ENCODE measurements at places on chromosomes 16 and 17.

GRCh38 chr17:75105126-75106080, 4.4 kb upstream of the ARMC7 start:
- no peak for DNase-seq

- DNase-seq, result no peak
Observed at GRCh38 chr16:54633943-54634362, 296.7 kb upstream of the IRX5 start.

- no peak for DNase-seq
Observed at GRCh38 chr17:77698903-77699623, 259.4 kb upstream of the TNRC6C start.

DNA sequence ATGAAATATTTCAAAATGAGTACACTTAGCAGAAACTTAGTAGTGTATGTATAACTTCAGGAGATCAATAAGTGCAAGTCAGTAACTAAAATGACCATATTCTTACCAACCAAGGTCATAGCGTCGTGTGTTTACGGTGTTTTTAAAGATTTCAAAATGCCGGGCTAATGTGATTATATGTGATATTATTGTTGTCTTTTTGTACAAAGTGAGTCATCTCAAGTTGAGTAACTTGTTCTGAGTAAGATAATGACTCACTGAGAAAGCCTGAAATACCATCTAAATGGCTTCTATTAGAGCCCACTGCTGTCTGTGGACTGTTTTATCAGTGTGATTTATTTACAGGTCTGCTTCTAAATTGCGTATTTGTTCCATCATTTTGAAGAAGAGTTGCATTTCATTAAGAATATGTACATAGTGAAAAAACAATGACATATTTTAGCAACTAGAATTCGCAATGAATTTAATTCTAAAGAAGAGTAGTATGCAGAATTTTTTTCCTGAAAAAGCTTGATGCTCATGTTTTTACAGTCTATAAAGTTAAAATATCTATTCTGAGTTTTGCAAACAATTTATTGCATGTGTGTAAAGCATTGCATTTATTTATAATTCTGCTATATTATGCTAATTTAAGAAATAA, 12.7 kb downstream of the KRT12 start:
- no peak for DNase-seq

DNA sequence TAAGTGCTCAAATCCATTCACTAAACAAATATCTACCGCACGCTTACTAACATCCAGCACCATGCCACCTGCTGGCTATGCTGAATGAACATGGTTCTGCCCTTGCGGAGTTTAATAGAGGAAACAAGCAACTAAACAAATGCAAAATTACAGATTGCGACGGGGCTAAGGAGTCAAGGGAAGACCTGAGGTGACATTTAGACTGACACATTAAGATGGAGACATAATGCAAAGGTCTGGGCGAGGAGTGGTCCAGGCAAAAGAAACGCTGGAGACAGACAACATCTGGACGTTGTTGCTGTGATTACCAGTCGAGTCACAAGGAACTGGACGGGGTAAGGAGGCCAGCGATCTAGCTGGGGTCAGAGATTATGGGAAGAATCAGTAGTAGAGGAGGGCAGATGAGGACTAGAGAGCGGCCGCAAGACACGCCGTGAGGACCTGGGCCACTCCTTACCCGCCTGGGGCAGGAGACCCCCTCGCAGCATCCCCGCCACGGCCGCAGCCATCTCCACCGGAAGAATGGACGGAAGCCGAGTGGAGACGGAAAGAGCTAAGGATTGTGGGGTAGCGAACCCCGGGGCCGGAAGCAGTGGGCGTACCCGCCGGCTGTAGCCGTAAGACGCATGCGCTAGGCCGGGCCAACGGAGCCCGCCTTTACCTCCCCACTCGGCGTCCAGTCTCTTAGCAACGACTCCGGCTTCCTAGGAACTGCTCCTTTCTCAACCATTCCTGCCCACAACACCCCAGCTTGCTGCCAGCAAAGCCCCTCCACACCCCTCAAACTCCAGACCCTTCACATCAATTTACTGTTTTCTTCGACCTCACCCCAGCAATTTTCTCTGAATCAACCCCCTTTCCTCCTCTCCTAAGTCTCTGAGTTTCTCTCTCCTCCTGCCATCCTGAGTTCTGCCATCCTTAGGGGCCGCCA, at the start of the genes LRRC46 and MRPL10:
LRRC46 (plus strand) TSS at position 668 of the 931 bp plus-strand sequence. CDS start 320 bp downstream, outside the sequence.
MRPL10 (minus strand) TSS at position 539 of the 931 bp plus-strand sequence; CDS start at position 509, 30 bp downstream.
- peak; percentile 88 for DNase-seq

- DNase-seq, result no peak
Observed at GRCh38 chr16:31713945-31714902, 159.4 kb upstream of the ZNF267 start.

- DNase-seq, result no peak
Observed at GRCh38 chr17:44374306-44375195, 10.9 kb upstream of the FAM171A2 start.

GRCh38 chr16:66409156-66409555, 17.9 kb upstream of the BEAN1 start:
- DNase-seq, result no peak

- peak; percentile 62 for DNase-seq
Observed at GRCh38 chr17:56594320-56595107, 1.0 kb downstream of the NOG start.

GRCh38 chr16:14672403-14672971, 21.6 kb downstream of the PLA2G10 start:
- DNase-seq, result no peak

- no peak for DNase-seq
Observed at GRCh38 chr16:66023481-66023880, 343.0 kb upstream of the CDH5 start.

- no peak for DNase-seq
Observed at GRCh38 chr16:10776280-10776679, 32.6 kb downstream of the NUBP1 start.

DNA sequence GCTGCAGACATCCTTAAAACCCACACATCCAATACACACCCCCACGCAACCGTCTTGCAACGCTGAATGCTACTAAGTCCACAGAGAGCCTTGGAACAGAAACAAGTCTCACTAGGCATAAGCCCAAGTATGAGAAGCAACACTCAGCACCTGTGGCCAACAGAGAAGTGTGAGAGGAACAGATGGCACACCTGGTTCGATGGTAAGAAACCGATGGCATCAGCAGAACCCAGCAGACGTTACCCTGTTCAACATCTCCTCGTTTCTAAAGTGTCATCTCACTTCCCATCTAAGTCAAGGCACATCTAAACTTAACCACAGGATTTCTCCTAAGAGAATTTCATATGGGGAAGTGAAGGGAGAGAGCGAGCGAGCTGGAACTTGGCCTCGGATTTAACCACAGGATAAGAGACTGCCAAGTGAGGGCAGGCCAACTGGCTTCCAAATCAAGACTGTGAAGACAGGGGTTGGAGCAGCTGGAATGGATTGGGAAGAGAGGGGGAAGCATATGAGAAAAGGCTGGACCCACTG, 41.0 kb downstream of the NXPH3 start:
- DNase-seq, result no peak

DNA sequence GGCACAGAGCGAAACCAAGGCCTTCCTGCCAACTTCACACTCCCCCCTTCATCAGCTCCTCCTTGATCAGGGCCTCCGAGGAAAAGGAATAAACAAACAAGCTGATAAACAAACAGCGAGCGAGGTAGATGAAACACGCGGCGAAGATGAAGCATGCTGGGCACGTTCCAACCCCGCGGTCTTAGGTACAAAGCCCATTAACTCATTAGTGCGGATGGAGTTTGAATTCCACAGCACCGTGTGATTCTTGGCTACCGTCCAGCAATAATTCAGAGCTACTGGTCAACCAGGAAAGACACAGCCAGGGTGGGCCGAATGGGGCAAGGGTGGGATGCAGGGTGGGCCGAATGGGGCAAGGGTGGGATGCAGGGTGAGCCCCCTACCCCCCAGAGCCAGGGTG, 67.3 kb downstream of the RBFOX3 start:
- DNase-seq, result no peak

DNA sequence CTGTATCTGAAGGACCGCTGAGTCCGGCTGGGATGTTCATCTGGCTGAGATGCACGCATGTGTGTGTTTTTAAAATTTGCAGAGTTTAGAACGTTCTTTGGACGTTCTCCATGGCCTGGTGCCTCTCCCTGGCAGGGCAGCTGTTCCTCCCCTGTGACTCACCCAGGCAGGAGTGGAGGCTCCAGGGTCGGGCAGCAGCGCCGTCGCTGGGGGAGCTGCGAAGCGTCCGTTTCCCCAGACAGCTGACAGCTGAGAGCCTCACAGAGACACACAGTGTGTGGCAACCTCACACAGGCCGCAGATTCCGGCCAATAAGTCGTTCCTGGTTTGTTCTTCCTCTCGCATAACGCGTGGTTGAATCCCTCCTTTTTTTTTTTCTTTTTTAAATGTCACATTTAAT, 80.6 kb downstream of the OR1D5 start:
- no peak for DNase-seq

DNA sequence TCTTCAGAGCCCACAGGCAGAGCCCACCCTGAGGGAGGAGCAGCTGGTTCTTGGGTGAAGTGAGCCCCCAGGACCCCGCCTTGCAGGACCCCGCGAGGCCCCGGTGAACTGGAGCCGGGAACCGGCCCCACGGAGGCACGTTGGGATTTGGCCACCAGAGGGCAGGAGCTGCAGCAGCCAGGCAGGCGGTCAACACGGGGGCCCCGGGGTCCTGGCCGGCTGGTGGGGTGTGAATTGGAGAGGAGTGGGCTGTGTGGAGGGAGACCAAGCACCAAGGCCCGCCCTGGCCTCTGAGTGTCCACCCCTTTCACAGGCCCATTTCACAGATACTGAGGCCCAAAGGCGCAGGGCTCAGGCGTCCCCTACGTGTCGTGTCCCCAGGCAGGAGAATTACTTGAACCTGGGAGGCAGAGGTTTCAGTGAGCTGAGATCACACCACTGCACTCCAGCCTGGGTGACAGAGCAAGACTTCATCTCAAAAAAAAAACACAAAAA, 2.2 kb downstream of the DPEP1 start:
- DNase-seq, result no peak

DNA sequence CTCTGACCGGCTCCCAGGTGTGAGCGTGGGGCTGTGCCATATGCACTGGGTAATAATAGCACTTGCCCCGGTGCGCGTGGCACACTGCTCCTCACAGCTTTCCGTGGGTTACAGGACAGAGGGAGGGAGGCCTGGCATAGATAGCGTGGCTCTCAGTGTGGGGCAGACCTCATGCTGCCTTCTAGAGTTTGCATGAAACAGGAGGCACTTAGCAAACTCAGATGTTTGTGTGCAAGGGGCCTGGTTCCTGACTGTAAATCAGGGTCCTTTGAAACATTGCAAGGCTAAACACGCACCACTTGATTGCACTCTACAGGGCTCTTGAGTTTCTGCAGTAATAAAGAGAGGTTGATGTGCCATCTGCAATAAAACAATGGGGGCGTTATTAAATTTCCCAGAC, 101.7 kb downstream of the RPTOR start:
- no peak for DNase-seq

GRCh38 chr17:77909236-77909635, 49.3 kb upstream of the TNRC6C start:
- DNase-seq, result no peak

GRCh38 chr16:30924076-30924912, 922 bp downstream of the FBXL19 start:
- no peak for DNase-seq

DNA sequence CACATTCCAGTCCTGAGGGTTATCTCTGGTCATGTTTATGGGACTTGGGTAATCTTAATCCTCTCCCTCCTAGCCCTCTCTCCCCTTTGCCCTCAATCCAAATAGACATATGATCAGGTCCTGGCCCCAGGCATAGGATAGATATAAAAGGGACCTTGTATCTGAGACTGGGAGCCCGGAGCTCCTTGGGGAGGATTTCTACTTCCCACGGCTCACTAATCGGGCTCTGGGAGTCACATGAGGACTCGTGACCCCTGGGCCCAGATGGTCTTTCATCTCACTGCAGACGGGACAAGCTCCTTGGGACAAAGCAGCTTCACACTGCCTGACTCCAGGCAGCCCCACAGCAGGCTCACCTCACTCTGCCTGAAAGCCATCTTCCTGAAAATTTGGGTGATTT, 57.8 kb upstream of the LYRM9 start:
- no peak for DNase-seq

DNA sequence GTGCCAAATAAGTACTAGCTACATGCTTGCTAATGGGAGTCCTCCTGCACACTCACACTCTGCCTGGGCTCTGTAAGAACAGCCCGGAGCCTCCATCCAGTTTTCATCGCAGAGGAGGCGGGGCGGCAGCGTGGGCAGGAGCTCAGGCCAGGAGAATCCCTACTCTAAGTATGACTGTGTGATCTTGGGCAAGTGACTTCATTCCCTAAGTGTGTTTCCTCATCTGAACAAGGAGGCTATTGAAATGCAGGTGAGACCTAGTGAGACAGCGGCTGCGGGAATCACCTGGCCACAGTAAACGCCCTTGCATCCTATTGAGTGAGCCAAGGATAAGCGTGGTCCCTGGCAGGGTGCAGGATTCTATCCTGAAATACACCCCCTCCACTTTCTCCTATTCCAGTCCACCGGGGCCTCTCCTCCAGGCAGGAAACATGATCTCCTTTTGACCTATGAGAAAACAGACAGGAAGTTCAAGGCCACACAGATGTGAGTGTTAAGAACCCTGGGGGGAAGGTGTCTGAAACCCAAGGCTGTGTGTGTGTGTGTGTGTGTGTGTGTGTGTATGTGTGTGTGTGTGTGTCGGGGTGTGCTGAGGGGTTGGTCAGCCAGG, 5.2 kb upstream of the RAI1 start:
- peak; percentile 35 for DNase-seq

DNA sequence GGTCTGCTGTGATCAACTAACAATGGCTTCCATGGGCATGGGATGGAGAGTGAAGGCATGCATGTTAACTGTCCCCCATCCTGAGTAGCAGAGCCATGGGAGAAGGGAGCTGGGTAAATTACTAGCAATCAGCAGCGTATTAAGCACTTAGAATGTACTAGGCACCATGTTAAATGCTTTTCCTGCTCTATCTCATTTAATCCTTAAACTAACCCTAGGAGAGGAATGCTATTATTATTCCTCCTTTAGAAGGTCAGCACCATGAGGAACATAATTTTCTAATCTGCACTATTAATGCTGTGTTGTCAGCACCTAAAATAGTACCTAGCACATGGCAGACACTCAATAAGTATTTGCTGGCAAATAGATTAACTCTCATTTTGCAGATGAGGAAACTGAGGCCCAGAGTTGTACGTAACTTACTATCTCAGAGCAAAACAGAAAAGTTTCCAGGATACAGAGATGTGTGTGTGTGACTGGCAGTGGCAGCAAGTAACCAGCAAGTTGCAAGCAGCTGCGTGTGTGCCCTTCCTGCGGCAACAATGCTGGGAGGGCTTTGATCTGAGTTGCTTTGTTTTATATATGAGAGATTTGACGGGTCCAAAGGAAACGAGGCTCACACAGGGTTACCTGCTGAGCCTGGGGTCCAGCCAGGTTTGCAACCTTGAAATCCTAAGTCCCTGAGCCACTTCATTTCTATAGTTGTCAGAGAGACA, 6.5 kb upstream of the KLHL36 start:
- no peak for DNase-seq
